Temporal lobe (tissue), 4 donors: ENCODE measurements at places on chromosomes 5 and 9. TPM values are rescaled to one million over a fixed set of nuclear protein-coding genes. Genes with fewer than 3 reads are reported as not detected.

The SVEP1 gene
- 6.1 TPM for total RNA-seq

The FBLL1 gene
- total RNA-seq: 30.0 TPM

The WDR38 gene
- total RNA-seq: 0.25 TPM

The OR2K2 gene
- total RNA-seq: not detected

The TTC1 gene
- total RNA-seq: 34.7 TPM
